ENCODE measurements at places on chromosomes 5 and 9. TPM values are rescaled to one million over a fixed set of nuclear protein-coding genes. Genes with fewer than 3 reads are reported as not detected.

The C5orf46 gene
- not detected for total RNA-seq

The GFPT2 gene
- total RNA-seq = 0.98 TPM

The SH3RF2 gene
- total RNA-seq = 0.67 TPM

The DMGDH gene
- 0.33 TPM for total RNA-seq

The TMEM167A gene
- total RNA-seq = 49.3 TPM

The DOCK8 gene
- total RNA-seq = 3.2 TPM

The PSAT1 gene
- total RNA-seq = 36.6 TPM

The DEPDC1B gene
- 7.2 TPM for total RNA-seq

The SPATA24 gene
- total RNA-seq = 4.1 TPM

The TMEM267 gene
- total RNA-seq = 12.9 TPM

The SUSD3 gene
- total RNA-seq = 0.98 TPM

The IFNA2 gene
- total RNA-seq = not detected

The SLC45A2 gene
- 0.10 TPM for total RNA-seq

The IFNA13 gene
- total RNA-seq = not detected

The ABLIM3 gene
- 40.5 TPM for total RNA-seq

The NUTM2F gene
- total RNA-seq = not detected

The SNX18 gene
- 22.5 TPM for total RNA-seq

The PLEKHG4B gene
- not detected for total RNA-seq

The SPAG8 gene
- not detected for total RNA-seq

The SHOC1 gene
- total RNA-seq = not detected

The ADAMTS13 gene
- total RNA-seq = 0.98 TPM

The GALNT12 gene
- 0.76 TPM for total RNA-seq

The TMEM171 gene
- total RNA-seq = 8.9 TPM

The PLPP7 gene
- 2.6 TPM for total RNA-seq

The C5orf34 gene
- total RNA-seq = 2.6 TPM

The ITGA1 gene
- 22.7 TPM for total RNA-seq

The PPP3R2 gene
- total RNA-seq = not detected

The PCDHB3 gene
- total RNA-seq = 0.57 TPM

The PPIC gene
- 22.6 TPM for total RNA-seq

The TAF11L7 gene
- total RNA-seq = not detected

The LRRC70 gene
- 48.7 TPM for total RNA-seq

The BARX1 gene
- total RNA-seq = not detected

The STPG3 gene
- total RNA-seq = not detected

The TMEM252 gene
- total RNA-seq = not detected

The GLT6D1 gene
- total RNA-seq = not detected

The TMC1 gene
- 0.33 TPM for total RNA-seq

The GAS1 gene
- 1.5 TPM for total RNA-seq

The ZNF474 gene
- 0.19 TPM for total RNA-seq

The SLC6A3 gene
- total RNA-seq = not detected

The KIF20A gene
- 61.7 TPM for total RNA-seq

The EDIL3 gene
- 3.5 TPM for total RNA-seq

The STKLD1 gene
- total RNA-seq = 0.33 TPM

The STRBP gene
- 9.4 TPM for total RNA-seq

The TYRP1 gene
- total RNA-seq = 1.1 TPM

The KCNV2 gene
- not detected for total RNA-seq

The SPINK6 gene
- total RNA-seq = not detected

Measured in vein endothelial cell (primary cell).